ENCODE measurements at places on chromosomes 4 and X.
A peak's percentile ranks its signal among the peaks of the same experiment; 100 is the strongest.

- no peak for DNase-seq
Observed at GRCh38 chr4:6124386-6125102, 75.8 kb downstream of the JAKMIP1 start.

DNA sequence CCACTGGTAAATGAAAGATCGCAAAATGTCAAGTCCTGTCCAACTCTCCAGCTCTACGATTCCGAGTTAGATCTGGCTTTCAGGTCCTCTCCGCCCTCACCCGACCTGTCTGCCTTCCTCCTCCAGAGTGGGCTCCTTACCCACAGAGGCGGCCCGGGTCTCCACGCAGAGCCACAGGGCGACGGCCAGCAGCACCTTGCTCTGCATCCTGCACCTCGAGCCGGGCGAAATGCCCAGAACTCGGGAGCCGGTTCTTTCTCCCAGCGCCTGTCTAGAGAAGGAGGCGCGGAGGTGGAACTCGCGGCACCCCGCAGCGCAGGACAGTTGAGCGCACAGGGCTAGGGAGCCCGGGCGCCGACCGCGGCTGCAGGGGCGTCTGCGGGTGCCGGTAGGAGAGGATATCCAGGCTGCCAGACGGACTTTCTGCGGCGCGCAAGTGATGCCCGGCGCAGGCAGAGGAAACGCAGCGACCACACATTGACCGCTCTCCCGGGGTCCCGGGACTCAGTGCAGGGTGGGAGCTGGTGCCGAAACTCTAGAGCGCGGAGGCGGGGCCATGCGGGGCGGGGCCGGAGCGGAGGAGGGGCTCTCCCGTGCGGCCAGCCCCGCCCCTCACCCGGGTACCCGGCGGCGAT lies at the start of gene KDR:
Gene KDR, minus strand, starts transcription at position 509 of the 635 bp plus-strand sequence. Its CDS starts 302 bp downstream, at position 207.
- DNase-seq: peak; percentile 65

DNA sequence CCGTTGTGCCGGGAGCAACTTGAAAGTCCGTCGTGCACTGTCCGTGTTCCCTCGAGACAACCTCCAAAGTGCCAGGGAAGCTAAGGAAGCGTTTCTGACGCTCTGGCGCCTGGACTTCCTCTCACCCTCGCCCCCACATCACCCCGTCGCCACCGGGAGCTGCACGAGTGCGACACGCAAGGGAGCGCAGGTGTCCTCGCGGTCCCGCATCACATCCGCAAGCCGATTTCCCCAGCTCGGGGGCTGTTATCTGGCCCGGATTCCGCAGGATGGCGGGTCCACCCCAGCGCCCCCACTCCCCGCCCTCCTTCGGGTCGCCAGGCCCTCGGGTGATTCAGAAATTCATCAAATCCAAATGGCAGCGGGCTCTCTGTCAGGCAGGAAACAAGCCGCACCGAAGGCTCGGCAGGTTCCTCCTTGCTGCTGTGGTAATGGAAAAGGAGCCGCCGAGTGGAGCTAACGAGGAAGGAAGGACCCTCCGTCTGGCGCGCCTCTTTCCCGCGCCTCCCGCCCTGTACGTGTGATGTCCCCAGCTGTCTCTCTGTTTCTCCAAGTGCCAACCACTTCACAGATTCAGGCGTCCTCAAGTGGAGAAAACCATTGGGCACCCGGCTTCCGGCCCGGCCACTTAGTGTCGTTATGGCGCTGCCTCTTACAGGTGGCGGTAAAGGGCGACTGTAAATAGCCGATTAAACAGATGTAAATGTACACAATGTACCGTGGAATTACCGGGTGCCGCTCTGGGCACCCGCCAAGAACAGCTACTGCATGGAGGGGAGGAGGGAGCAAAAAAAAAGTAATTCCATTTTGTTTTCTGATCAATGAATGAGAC lies 921 bp upstream of the SETD7 start:
- DNase-seq: no peak

DNA sequence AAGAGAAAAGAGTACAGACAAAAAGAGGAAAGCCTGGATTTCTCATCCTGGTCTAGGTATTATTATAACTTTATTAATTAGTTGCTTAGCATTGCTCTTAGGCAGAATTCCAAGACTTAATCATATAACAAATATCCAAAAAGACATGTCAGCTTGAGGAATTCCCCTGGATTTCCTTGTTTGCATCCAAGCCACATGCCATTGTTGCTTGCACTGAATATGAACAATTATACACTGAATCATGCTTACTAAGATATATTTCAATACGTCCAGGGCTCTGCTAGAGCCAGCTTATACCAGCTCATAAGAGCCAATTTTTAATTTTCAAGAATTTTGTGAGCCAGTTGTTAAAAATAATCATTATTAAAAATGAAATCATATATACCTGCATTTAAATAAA lies 5.5 kb upstream of the TLR10 start:
- no peak for DNase-seq

DNA sequence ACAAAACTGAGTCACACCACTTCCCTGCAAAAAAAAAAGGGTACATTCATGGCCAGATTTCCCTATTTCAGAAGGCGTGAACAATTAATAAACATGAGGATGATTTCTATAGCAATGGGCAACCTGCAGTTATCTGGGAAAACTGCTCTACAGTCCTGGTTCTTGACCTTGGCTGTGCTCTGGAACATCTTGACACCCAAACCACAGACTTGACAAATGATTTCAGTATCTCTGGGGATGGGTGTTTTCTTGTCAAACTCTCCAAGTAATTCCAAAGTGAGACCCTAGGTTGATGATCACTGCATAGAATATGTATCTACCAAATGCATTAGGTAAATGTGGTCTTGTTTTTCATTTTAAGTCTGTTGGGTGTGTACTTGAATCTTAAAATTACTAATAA lies 2.0 kb downstream of the DAPP1 start:
- DNase-seq: no peak

DNA sequence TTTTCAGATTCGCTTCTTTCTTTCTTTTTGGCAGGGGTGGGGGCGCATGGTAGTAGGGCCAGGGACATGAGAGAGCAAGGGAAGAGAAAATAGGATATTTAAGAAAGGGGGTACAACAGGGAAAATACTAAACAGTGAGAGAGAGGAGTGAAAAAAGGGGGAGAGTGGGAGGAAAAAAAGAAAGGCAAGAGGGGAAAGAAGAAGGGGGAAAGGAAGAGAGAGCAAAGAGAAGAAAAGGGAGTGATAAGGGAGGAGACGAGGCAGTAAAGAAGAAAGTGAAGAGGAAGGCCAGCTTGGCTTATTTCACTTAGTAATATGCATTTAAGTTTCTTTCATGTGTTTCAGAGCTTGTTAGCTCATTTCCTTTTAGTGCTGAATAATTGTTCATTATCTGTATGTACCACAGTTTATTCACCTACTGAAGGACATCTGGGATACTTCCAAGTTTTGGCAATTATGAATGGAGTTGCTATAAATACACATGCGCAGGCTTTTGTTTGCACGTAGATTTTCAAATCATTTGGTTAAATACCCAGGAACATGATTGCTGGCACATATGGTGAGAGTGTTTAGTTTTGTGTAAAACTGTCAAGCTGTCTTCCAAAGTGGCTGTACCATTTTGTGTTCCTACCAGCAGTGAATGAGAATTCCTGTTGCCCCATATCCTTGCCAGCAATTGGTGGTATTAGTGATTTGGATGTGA lies 37.3 kb downstream of the CASP6 start:
- no peak for DNase-seq

DNA sequence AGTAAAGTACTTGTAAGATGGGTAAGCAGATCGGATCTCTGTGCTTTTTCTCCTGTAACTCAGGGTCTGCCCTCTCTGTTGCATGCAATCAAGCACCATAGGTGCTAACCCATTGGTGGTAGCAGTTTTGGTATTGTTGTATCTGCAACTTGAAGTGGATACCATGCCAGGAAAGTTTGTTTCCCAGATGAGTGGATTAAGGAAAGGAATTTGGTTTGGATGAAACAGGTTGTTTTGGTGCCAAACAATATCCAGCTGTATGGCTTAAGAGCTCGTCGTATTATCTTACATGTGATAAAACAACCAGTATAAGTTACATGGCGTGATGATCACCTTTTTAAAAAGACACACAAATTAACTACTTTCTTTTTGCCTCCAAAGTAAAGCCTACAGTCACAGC lies 280.9 kb upstream of the TENM3 start:
- no peak for DNase-seq

GRCh38 chrX:46628460-46629371 lies 55.2 kb downstream of the CHST7 start:
- DNase-seq: no peak

All from neuronal stem cell (in vitro differentiated cells).